ENCODE measurements at places on chromosomes 5 and 9.

DNA sequence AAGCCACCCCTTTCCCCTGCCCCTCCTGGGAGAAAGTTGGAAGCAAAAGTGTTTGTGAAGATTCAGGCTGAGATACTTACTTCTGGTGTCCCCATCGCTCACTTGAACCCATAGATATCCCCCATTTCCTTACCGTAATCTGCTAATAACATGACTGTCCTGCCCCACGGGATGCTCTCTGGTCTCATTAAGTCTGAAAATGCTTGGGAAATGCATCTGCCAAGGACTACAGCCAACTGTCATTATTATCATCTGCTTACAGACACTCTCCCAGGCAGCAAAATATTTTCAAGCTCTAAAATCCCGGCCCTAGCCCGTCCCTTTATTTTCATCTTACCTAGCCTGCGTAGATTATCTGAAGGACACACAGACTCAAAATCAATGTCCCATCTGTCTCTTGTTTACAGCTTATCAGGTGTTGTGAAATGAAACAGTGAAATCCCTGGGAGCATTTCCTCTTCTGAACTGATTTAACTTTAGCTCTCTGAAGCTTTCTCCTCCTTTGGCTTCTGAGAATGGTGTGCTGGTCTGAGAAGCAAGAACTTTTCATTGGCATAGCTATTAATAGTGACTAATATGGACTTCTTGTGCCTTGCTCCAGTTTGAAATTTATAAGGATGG lies 126.9 kb upstream of the OSMR start:
- DNase-seq = no peak

DNA sequence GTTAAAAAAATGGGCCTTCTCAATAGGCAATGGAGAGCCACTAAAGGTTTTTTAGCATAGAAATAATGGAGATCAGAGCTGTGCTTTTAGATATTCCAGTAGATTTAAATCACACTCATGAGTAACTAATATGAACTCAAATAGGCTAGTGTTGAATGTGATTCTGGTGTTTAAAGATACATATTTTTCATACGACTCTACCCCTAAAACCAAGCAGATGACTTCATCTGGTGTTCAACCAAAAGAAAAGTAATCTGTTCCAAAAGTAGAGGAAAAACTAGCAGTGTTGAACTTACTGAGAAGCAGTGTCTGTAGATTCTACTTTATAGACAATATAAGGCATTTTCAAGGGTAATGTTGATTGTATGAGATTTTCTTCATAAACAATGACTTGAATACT lies 138.1 kb downstream of the TSSK1B start:
- no peak for DNase-seq

GRCh38 chr9:35726931-35727330 lies 5.1 kb downstream of the TLN1 start:
- DNase-seq = no peak

- no peak for DNase-seq
Measured at GRCh38 chr5:116564756-116565490, 9.7 kb downstream of the SEMA6A start.

DNA sequence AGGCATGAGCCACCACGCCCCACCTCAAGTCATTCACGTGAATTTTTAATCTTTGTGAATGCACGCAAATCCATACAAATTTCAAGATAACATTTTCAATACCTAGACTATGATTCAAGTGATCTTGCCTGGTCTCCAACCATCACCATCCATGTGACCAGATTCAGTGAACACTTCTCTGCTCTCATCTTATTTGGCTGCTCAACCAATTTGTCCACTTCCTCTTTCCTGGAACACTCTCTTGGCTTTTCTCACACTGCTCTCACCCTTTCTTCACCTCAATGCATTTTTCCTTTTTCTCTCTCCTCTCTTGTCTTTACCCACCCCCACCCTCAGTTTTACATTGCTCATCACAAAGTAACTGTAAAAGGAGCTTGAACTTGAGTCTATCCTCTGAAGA lies 354.7 kb upstream of the KIF2A start:
- DNase-seq = no peak

DNA sequence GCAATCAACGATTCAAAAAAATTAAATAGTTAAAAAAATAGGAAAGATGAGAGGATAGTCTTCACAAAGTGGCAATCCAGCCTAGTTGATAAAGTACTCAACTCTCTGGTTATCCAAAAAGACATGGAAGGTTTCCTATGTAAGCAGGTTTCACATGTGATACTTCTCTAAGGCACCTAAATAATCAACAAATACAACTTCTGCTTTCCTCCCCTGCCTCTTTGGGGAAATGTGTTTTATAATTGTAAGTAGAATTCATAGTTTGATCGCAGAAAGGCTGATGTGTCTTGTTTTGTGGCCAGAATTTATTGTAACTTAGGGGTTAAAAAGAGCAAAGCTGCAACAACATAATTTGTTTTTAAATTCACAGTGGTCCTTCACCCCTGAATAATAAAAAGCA lies 855.5 kb upstream of the DMAC1 start:
- DNase-seq = no peak

DNA sequence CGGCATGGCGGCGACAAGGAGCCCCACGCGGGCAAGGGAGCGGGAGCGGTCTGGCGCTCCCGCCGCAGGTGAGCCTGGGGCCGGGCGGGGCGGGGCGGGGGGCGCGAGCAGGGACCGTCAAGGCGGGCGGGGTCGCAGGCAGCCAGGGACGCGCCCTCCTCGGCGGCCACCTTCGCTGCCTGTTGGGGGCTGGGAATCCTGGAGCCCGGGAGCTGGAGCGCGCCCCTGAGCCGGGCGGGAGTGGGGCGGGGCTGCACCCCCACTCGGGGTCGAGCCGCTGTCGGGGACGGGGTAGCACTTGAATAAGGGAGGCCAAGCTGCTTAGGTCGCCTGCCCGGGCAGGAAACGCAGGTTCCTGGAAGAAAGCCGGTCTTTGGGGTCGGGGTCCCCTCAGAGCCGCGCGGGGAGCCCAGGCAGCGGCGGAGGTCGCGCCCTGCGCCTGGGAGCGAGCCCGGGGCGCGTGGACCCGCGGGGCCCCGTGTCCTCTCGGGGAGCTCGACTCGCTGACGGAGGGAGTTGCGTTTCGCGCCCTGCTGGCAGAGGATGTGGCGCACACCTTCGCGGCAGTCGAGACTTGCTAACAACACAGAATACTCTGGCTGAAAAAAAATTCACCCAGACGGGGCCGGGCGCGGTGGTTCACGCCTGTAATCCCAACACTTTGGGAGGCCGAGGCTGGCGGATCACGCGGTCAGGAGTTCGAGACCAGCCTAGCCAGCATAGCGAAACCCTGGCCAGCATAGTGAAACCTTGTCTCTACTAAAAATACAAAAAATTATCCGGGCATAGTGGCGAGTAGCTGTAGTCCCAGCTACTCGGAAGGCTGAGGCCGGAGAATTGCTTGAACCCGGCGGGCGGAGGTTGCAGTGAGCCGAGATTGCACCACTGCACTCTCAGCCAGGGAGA lies 552 bp downstream of the OTULINL start:
- DNase-seq = peak; percentile 75

DNA sequence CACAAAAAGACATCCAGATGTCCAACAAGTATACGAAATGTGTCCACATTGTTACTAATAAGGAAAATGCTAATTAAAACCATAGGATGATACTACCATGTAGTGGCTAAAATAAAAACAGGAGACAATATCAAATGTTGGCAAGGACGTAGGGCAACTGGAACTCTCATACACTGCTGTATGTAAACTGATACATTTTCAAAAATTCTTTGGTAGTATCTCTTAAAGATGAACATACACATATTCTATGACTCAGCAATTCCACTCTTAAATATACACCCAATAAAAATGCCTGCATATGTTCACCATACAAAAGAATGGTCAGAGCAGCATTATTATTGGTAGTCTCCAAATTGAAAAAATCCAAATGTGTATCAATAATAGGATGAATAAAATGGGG lies 2.9 kb upstream of the CCDC180 start:
- no peak for DNase-seq

DNA sequence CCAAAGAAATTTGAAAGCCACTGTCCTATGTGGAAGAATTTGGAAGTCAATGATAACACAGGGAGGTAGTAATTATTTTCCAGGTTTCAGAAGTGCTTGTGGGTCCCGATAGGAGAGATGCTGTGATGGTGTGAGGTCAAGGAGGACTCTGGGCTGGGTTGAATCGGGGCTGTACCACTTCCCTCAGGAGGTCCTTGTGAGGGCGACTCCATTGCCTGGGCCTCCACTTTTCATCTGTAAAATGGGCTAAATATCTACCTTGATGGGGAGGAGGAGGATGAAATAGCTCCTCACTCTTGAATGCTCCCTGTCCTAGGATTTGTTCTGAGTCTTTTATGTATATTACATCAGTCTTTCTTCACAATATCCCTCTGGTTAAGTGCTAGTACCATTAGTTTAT lies 59.0 kb downstream of the ROPN1L start:
- DNase-seq = no peak

DNA sequence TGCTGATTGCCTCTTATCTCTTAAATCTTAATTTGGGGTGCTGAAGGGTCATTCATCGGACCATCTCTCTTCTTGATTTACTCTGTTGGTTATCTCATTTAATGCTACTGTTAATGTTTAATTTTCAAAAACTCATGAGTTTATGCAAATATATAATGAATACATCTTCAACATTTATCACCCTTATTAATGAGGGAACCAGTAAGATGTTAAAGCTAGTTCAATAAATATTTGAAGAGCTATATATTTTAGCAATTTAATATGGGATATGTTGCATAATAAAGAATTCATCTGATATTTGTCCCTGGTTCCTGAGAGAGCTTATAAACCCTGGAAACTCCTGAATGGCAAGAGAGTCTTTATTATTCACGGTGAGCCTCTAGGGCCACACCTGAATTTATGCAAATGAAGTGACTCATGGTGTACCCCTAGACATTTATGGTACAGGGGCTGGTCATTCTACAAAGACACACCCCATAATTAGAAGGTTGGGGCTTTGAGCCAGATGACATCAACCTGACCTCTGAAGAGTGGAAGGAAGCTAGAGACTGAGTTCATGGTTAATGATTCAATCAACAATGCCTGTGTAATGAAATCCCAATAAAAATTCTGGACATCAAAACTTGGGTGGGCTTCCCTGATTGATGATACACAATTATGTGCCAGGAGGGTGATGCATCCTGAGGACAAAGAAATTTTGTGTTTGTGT lies 339.5 kb upstream of the ZNF608 start:
- no peak for DNase-seq

GRCh38 chr9:76322810-76323209 lies 71.4 kb downstream of the RFK start:
- DNase-seq = no peak

DNA sequence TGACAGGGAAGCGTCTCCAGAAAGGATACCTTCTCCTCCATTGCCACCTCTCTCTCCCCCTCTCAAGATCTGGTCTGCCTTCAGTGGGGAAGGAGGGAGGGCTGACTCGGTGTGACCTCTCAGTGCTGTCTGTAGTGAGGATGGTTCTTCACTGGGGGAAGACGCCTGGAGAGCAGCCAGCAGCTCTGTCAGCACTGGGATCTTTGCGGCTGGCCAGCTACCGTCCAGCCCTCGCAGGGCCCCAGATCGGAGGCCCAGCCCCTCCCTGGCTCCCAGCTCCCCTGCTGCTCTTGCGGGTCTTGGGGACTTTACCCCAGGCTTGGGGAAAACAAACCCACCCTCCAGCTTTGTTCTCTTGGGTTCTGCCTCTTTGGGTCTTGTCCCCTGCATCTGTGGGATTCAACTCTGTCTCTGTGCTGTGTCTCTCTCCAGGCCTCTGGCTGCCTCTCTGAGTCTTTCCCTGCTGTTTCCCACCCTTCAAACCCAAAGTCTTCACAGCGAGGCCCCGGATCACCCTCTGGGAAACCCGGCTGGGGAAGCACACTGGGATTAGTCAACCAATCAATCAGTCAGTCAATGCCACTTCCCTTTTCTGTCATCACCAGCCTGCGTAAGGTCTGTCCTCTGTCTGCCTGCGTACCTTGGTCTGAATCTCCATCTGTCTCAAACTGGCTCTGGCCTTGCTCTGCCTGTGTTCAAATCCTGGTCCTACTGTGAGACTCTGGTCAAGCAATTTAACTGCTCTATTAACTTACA lies 23.0 kb downstream of the FGF18 start:
- DNase-seq = no peak

DNA sequence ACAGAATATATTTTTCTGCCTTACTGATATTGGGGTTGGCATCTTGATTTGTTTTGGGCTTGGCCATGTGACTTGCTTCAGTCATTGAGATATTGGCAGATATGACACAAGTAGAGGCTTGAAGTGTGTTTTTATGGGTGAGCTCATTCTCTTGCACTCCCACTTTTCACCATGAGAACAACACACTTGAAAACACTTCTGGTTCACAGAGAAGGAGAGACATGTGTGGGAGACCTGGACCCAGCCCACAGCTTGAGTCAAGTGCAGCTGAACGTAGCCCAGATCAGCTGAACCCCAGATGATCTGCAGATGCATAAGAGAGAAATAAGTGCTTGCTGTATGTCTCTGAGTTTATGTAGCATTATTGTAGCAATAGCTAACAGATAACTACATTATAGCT lies 155.4 kb downstream of the SEMA6A start:
- DNase-seq = no peak

- DNase-seq = no peak
Measured at GRCh38 chr5:137462816-137463520, 36.2 kb downstream of the SPOCK1 start.

- DNase-seq = no peak
Measured at GRCh38 chr5:102867992-102868662, 113.0 kb downstream of the PAM start.

GRCh38 chr9:91162784-91163443 lies 198.8 kb downstream of the AUH start:
- DNase-seq = no peak

DNA sequence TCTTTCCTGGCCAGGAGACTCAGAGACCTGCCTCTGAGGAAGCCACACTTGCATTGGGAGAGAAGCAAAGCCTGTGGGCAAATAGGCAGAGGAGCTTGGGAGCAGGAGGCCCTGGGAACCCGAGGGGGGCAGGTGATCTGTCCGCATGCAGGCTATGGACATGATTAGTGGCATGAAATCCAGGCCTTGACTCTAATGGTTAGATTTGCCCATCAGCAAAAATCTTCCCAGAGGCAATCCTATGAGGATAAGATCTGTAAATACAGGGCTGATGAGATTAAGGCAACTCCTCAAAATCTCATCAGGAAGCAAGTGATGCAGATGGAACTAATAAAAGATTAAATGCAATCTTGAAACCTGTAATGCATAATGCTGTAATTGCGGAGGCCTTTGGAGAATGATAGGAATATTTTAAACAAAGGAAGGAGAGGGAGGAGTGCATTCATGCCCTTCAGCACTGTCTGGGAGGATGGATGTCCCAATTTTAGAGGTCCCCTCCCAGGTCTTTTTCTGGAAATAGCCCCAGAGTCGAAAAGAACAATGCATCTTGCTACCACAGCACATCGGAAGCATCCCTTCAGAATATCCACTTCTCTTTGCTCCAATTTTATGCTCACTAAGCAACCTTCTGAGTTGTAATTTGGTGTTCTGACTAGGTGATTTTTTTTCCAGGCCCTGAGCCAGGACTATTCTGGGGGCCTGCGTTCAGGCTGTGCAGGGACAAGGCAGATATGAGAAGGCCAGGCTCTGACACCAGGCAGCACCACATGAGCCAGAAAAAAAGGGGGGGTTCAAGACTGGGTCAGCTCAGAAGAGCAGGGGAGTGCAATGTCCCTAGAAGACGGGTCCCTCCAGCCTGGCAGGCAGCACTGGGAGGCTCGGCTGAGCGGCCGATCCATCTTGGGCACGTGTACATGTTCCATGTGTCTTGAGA lies 66.5 kb downstream of the MED10 start:
- no peak for DNase-seq

GRCh38 chr5:145495741-145496140 lies 339.4 kb downstream of the PRELID2 start:
- DNase-seq = no peak

All from stimulated activated CD8-positive, alpha-beta memory T cell treated with anti-CD3 and anti-CD28 coated beads, Interleukin-7, amount 100 ng/mL, for 4 hours (primary cell).